Hematopoietic multipotent progenitor cell treated with erythropoietin and hydrocortisone succinate and interleukin-3 and kit ligand, for 4 days (in vitro differentiated cells): ENCODE measurements at places on chromosomes 2 and 18.

- DNase-seq, result no peak
These were observed 206.5 kb upstream of the NT5C1B start for GRCh38 chr2:18795906-18796305.

GRCh38 chr2:102204638-102205037, 17.8 kb downstream of the IL1RL2 start:
- no peak for DNase-seq

DNA sequence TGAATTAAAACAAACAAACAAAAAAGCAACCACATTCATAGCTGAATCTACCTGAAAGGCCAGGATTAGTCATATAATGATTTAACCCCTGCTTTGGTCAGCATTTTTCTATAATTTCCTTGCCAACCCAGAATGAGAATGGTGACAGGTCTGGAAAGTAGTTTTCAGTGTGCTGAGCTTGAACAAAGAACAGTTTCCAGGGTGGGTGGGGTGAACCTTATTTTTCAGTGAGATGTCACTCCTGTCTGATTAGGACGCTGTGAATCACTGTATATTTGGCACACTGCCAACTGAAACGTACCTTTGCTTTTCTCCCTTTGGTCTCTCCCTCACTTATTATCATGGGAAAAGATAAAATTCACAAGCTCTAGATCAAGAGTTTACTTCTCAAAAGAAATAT, 35.0 kb upstream of the DSC1 start:
- no peak for DNase-seq

DNA sequence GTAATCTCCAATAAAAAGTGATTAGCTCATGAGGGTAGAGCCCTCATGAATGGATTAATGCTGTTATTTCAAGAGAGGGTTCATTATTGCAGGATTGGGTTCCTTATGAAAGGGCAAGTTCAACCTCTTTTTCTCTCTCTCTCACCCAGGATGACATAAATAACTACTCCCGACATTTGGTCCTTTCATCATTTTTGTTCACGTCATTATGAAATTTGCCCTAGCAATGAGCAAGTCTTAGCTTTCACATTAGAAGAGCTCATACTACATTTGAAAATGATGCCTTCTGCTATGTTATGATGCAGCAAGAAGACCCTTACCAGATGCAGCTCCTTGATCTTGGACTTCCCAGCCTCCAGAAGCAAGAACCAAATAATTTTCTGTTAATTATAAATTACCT, 152.5 kb downstream of the ICOS start:
- DNase-seq, result no peak

DNA sequence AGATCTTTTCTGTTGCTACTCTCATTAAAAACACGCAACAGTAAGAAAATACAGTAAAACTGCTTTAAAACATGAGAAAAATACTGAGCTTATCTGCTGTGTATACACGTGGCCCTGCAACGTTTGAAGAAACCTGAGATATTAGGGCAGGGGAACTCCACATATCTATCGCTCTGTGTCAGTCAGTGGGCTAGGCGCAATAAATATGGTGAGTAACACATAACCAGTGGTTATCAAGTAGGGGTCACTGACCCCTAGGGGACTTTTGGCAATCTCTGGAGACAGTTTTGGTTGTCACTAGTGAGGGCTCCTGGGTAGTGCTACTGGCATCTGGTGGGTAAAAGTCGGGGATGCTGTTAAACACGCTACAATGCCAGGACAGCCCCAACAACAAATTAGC, 14.9 kb downstream of the STAT1 start:
- DNase-seq, result no peak

GRCh38 chr2:127464470-127465257, 46.4 kb downstream of the PROC start:
- DNase-seq, result no peak

DNA sequence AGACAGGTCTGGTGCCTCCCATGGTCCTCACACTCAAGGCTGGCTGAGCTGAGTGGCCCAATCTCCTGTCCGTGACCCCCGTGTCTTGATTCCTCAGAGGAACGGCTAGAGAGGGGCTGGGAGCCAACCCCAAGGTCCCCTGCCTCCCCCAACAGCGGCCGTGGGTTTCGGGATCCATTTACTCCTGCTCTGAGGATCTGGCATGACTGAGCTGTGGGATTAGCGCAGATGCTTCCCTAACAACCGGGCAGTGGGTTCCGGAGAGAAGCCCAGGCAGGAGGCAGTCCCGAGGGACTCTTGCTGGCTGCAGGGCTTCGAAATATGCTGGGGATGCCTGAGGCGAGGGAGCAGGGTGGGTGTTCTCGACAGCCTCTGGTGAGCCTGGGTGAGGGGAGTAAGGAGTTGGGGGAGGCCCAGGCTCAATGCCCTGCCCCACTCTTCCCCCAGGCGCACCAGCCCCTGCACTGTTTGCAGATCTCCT, 18.9 kb downstream of the GPR35 start:
- DNase-seq, result no peak
